ENCODE measurements at places on chromosomes 5 and 9. TPM values are rescaled to one million over a fixed set of nuclear protein-coding genes. Genes with fewer than 3 reads are reported as not detected.

Gene ERCC6L2
- 38.1 TPM for total RNA-seq

Gene ACER2
- 4.3 TPM for total RNA-seq

Gene STPG3
- total RNA-seq, result 0.46 TPM

Gene ADAMTS6
- 2.1 TPM for total RNA-seq

Gene TAF7
- 56.1 TPM for total RNA-seq

Gene FOXD4L6
- 0.20 TPM for total RNA-seq

Gene PCDHB3
- 0.17 TPM for total RNA-seq

Gene SLC6A18
- total RNA-seq, result not detected

Gene FOXD4L4
- total RNA-seq, result 0.53 TPM

Gene BTNL9
- not detected for total RNA-seq

Gene ZNF618
- 0.23 TPM for total RNA-seq

Gene SMARCA2
- 22.6 TPM for total RNA-seq

Gene PHYHD1
- 4.2 TPM for total RNA-seq

Gene UBQLN1
- 118 TPM for total RNA-seq

Gene ELAVL2
- total RNA-seq, result not detected

Gene NOXA1
- total RNA-seq, result 22.8 TPM

Gene CTXN3
- total RNA-seq, result not detected

Gene NKD2
- 0.57 TPM for total RNA-seq

Gene CDH12
- not detected for total RNA-seq

Gene ARAP3
- total RNA-seq, result 28.0 TPM

Gene PPP3R2
- total RNA-seq, result not detected

Gene PCDH12
- total RNA-seq, result not detected

Gene CDC42SE2
- 27.3 TPM for total RNA-seq

Gene ABO
- 1.2 TPM for total RNA-seq

Gene AGXT2
- not detected for total RNA-seq

Gene COX7C
- total RNA-seq, result 489 TPM

Gene TERT
- 2.2 TPM for total RNA-seq

Gene ANKRD18A
- total RNA-seq, result 4.9 TPM

Gene IGFBPL1
- not detected for total RNA-seq

Gene FOXI1
- not detected for total RNA-seq

Gene PCAT7
- 3.8 TPM for total RNA-seq

Gene FAM53C
- 46.6 TPM for total RNA-seq

Measured in PC-9 (cell line).